ENCODE measurements at places on chromosomes 5 and 9.

- peak; percentile 40 for DNase-seq
Measured at GRCh38 chr9:112278152-112278551, 55.3 kb downstream of the PTBP3 start.

DNA sequence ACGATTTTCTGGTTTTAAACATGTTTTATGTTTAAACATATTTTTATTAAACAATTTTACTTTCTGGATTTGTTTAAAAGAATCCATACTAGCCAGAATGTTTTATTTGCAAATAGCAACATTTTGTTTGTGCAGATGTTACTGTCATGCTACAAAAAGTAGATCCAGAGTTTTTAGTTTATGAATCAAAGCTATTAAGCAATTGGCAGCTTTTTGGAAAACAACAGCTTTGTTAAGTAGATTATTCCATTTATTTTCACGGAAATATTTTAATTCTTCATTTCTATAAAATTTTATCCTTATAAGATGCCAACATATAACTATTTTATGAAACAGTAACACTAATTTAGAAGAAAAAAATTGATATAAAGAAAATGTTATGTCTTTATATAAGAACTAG lies 60.9 kb downstream of the DROSHA start:
- no peak for DNase-seq

GRCh38 chr5:173781816-173782670 lies 106.1 kb upstream of the CPEB4 start:
- peak; percentile 95 for DNase-seq

DNA sequence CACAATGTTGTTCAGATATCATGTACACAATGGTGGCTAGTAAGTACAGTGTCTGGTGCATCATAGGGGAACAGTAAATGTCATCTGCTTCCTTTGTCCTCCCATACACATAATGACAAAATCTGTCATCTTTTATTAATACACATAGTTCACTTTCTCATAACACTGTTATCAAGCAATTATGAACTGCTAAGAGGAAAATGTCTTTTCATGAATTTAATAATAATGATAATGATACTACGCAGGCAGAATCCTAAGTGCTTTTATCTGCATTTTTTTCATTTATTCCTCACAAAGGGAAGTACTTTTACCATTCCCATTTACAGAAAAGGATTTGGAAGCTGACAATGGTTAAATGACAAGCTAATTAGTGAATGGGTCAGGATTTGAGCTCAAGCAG lies 35.7 kb downstream of the DPYSL3 start:
- DNase-seq = no peak

DNA sequence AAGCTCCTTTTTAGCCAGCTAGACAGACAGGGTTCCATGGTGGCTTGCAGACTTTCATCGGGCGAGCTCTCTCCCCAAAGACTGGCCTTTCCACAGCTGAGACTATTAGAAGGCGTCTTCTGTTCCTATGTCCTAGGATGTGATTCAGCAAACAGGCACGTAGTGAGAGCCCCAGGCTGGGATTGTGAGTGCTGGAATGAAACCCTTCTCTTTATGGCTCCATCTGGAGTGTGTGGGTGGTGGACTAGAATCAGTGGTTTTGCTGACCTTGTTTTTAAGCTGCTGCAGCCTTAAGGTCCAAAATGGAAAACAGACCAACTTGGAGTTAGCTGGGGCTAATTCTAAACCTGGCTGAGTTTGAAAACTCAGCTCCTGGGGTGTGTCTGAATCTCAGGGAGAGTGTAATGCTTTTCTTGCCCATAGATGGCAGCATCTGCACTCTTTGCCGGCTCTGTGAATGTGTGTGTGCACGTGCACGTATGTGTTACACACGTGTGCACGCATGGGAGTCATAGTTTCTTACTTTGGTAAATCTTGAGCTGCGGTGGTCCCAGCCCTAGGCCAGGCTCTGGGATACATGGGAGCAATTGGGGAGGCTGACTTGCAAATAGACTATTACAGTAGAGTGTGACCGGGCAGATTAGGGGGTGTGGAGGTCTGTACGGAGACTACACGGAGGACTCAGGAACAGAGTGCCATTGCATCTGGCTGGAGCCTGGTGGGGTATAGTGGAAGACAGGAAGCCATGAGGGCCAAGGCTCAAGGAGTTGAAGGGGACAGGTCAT lies 10.7 kb downstream of the GSN start:
- peak; percentile 96 for DNase-seq

DNA sequence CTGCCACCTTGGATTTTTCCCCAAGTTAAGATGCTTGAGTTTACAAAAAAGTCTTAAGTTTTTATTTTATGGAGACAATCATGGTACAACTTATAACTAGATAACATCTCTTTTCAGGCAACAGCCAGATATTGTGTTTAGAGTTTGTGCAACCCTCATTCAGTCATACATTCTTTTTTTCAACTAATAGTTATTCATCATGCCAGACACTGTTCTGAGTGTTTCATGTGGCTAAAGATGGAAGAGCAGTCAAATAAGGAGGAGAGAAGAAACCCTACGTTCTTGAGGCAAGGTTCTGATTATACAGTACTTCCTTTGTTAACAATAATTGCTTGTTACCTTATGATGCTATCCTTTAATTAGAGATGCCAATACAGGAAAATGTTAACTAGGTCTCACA lies 42.1 kb upstream of the ZNF462 start:
- DNase-seq = no peak

- DNase-seq = no peak
Measured at GRCh38 chr5:120091376-120091948, 372.6 kb upstream of the PRR16 start.

GRCh38 chr5:65483546-65484346 lies 2.0 kb upstream of the ADAMTS6 start:
- peak; percentile 85 for DNase-seq

- no peak for DNase-seq
Measured at GRCh38 chr5:18712936-18713485, 1078.8 kb downstream of the TAF11L14 start.

DNA sequence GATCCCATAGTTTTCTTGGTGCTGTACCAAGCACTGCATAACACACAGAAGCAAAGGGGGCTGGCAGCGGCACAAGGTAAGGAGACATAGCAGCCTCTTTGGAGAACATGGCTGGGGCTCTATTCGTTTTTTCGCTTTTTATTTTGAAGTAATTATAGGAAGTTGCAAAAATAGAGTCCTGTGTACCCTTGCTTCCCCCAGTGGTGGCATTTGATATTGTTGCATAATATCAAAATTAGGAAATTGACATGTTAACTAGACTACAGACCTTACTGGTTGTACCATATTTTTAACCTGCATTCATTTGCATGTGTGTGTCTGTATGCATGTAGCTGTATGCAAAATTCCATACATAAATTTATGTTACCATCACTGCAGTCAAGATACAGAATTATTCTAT lies 6.6 kb upstream of the UBQLN1 start:
- peak; percentile 13 for DNase-seq

DNA sequence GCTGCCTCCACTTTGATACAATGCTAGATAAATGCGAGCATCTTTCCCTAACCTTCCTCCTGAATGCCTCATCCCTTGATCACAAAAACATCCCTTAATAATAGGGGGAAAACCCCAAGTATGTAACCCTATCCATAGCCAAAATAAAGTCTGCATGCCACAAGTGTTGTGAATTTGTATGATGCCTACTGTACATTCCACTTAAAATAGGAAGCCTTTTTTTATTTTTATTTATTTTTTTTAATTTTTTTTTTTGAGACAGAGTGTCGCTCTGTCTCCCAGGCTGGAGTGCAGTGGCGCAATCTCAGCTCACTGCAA lies 207.0 kb downstream of the AOPEP start:
- no peak for DNase-seq

DNA sequence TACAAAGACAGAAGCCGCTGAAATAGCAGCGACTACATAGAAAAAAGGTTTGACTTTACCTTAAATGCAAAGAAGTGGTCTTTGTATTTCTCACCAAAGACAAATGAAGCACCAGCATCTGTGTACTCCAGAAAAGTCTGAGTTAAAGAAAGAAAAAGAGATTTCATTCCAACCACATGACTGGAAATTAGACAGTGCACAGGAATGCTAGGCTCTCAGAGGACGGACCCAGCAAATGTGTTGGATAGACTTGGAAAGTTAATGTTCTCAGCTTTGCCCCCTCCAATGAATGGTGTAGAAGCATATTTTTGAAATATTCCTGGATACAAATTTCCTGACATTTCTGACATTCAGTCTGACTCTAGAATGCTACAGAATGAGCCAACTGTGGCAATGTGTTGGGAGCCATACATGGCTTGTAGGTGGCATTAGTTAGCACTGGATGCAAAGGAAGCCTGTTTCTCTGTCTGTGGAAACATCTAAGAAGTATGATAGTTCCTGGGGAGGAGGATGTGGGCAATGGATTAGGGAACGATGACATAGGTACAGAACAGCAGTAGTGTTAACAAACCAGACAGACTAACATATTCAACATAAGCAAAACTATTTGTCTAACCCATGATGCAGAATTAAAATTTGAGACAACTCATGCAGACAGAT lies 43.3 kb downstream of the SLC28A3 start:
- DNase-seq = peak; percentile 54

DNA sequence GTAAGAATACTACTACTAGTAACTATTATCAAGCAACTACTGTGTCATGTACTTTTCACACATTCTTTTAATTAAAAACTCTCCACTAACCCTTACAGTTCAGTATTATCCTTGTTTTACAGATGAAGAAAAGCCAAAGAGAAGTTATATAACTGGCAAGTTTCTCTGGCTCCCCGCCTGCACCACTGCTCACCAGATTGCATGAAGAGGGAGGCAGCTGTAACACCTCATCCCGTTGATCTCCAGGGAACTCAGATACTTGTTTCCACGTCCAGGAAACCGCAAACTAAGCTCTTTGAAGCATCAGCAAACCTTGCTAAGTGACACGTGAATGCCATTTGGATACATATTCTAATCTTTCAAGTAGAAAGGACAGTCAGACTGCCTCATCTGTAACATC lies 70.3 kb downstream of the RIGI start:
- DNase-seq = peak; percentile 19

GRCh38 chr5:5615569-5615968 lies 193.1 kb downstream of the ICE1 start:
- no peak for DNase-seq

DNA sequence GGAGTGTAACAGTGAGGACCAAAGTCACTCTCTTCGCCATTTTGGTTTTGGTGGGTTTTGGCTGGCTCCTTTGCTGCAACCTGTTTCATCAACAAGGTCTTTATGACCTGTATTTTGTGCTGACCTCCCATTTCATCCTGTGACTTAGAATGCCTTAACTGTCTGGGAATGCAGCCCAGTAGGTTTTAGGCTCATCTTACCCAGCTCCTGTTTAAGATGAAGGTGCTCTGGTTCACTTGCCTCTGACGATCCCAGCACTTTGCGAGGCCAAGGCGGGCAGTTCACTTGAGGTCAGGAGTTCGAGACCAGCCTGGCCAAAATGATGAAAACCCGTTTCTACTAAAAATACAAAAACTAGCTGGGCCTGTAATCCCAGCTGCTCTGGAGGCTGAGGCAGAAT lies 1.8 kb upstream of the CKS2 start:
- DNase-seq = no peak

DNA sequence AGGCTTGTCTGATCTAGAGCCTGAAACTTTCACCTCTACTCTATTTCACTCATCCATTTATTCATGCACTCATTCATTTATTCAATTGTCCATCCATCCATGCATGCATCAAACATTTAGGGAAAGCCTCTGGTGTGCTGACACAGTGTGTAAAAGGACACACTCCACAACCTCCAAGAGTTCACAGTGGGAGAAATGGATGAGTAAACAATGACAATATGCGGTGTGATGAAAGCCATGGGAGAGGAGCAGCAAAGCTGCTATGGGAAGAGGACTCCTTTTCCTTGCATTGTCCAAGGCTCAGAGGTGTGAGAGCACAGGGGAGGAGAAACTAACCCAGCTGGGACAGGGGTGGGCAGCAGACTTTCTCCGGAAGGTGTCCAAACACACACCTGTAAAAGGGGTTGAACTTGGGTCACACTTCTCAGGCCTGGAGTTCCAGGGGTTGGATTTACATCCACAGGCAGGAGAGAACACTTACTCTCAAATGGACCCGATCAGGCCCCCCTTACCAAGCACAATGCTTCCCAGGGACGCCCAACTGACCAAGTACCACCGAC lies 21.2 kb upstream of the PFDN1 start:
- DNase-seq = no peak

- DNase-seq = no peak
Measured at GRCh38 chr9:21902136-21902535, 92.1 kb downstream of the CDKN2A start.

GRCh38 chr9:34143116-34143515 lies 16.6 kb upstream of the DCAF12 start:
- no peak for DNase-seq

DNA sequence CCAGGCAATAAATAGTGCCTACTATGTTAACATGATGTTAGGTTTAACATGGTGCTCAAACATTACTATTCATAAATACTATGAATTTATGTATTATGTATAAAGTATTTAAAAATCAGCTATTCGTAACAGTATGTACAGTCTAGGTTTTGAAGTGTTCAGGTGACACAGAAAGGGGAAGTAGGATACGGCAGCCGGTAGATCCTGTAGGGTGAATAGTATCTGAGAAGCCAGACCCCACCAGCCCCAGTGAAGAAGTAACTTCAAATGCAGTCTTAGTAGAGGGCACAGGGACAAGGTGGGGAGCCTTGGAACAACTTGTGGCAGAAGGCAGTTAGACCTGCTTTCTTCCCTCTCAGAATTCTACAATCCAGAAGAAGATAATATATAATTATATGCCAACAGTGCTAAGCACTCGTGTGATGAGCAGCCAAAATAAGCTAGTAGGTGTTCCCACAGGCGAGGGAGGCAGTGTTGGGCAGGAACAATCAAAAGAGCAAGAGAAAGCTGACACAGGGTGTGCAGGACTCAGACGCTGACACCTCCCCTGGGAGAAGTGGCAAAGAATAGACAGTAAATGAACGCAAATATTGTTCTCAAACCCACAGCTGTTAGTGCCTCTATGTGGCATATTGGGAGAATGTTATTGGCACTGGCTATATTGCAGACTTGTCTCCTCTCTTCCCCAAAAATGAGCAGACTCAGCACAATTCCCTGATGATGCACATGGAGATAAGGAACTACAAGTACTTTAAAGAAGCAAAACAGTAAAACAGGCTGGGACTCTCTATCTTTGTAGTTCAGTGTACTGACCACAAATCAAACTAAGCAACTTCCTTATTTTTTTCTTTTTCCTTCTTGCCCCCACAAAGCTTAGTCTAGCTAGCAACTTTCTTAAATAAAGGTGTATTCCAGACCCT lies 4.6 kb downstream of the ZNF367 start:
- DNase-seq = no peak

DNA sequence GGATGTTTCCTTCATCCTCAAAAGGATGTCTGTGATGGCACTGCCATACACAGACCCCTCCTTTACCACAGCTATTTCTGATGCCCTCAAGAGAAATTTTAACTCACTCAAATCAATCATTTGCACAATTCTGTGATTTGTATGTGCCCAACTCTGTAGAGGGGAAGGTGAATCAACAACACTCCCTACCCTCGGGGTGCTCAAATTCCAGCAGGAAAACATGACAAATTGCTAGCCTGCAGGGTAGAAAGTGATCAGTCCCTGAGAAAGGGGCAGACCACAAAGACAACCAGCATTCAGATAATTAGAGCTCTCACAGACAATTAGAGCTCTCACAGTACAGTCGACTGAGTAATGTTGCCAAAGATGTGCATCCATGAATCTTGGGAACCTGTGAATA lies 45.3 kb upstream of the FOXE1 start:
- DNase-seq = no peak

Measured in fibroblast of pulmonary artery (primary cell).